Cardiac muscle cell (in vitro differentiated cells and primary cell): ENCODE measurements at places on chromosomes 7 and 10. TPM values are rescaled to one million over a fixed set of nuclear protein-coding genes. Genes with fewer than 3 reads are reported as not detected.

Gene ZCWPW1
- 7.9 and 8.1 TPM in 2 replicates for total RNA-seq

Gene TRIM8
- 100 and 130 TPM in 2 replicates for total RNA-seq

- no peak for DNase-seq
Observed at GRCh38 chr10:75403144-75403938, 1.8 kb upstream of the ZNF503 start.

DNA sequence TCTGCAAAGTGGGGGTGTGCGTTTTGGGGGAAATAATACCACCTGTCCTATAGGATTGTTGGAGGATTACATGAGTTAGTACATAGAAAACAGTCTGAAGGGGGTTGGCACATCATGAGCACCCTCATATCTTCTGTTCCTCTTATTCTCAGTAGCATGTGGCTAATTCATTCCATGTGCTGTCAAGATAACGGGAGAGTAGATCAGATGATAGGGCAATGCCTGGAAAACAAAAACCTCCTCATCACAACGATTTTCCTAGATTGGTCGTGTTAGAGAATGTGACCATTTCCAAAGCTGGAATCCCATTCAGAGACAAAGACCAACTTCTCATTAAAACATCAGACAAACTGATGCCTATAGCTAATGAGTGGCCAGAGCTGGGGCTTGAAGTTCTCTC is 50.6 kb downstream of the FAM241B start:
- DNase-seq: no peak

- DNase-seq: no peak
Observed at GRCh38 chr10:26579256-26580063, 118.0 kb upstream of the PDSS1 start.

Gene VGF
- total RNA-seq: 0.99 and 1.2 TPM in 2 replicates

Gene STEAP2
- total RNA-seq: 2.9 and 3.4 TPM in 2 replicates

- DNase-seq: no peak
Observed at GRCh38 chr7:77246026-77246640, 46.5 kb upstream of the FGL2 start.

DNA sequence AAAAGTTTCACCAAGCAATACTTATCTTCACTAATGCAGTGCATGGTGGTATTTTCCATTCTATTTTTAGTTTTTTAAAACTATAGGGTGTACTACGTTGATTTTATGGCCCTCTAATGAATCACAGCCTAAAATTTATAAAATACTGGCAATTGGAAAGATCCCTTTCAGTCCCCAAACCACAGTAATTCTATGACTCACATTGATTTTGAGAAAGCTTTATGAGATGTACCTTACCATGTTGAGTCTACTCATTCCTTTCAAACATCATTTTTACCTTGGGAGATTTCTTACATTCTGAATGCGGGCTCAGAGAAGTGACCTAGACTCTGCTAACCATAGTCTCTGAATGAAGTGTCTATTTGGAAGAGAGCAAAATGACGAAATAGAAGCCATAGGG is 141.6 kb downstream of the GPR85 start:
- DNase-seq: no peak

DNA sequence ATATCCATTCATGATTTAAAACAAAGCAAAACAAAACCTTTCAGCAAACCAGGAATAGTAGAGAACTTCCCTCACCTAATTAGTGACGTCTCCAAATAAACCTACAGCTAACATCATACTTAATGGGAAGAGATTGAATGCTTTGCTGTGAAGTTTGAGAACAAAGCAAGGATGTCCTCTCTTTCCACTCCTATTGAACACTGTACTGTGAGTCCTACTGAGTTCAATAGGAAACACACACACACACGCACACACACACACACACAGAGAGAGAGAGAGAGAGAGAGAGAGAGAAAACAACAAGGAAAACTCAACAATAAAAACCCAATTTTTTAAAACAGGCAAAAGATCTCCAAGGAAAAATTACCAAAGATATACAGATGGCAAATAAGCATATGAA is 32.3 kb downstream of the PODXL start:
- no peak for DNase-seq

- peak; percentile 88 for DNase-seq
Observed at GRCh38 chr7:44639671-44640321, 33.4 kb downstream of the OGDH start.

Gene COL17A1
- total RNA-seq: not detected in 2 replicates

DNA sequence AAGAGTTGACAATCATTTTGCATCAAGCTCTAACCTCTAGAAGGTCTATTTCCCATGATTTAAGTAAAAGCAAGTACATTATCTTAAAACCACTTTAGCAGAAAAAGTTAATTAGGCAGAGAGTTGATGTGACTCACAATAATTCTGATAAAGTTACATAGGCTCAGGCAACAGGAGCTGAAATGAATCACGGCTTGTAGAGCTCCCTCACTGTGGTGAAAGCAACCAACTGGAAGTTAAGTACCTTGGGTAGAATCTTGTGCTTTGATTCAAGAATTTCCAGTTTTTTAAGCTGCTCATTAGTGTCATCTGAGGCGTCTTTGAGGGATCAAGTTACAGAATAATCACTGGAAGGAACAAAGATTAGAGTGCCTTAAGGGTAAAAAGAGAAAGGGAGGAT is 68.9 kb upstream of the NFE2L3 start:
- DNase-seq: no peak

Gene TUBB8
- total RNA-seq: 0.36 TPM in 1 of 2 replicates, not detected in the other

Gene ELFN1
- total RNA-seq: 48.7 and 51.6 TPM in 2 replicates
